NCI-H82 (cell line): ENCODE measurements at places on chromosomes 4 and X.

DNA sequence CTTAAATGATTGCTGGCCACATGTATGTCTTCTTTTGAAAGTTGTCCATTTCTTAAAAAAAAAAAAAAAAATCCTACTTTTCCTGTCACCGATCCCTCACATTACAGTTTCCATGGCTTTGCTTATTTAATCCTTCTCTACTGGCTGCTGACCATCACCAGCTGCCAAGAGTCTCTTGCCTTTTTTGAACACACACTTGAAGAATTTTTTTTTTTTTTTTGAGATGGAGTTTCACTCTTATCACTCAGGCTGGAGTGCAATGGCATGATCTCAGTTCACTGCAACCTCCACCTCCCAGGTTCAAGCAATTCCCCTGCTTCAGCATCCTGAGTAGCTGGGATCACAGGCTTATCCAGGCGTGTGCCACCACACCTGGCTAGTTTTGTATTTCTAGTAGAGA is 134.0 kb downstream of the ANXA5 start:
- no peak for DNase-seq

DNA sequence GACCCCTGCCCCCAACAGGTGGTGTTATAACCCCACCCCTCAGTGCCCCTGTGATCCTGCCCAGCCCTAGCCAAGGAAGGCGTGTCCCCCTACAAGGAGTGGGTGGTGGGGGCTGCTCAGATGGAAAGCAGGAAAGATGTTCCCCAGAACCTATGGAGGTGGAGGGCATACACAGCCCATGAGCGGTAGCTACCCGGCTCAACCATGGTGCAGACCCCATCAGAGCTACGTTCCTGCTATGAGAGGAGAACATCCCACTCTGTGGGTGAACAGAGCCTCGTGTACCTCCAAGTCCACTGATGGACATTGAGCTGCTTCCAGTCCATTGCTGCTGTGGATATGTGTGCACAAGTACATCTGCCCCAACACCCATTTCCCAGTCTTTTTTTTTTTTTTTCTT is 71.1 kb downstream of the SHOX start:
- DNase-seq: no peak

- DNase-seq: no peak
Observed at GRCh38 chr4:98289375-98289774, 28.2 kb downstream of the RAP1GDS1 start.

- DNase-seq: no peak
Observed at GRCh38 chrX:132428896-132429295, 59.9 kb downstream of the MBNL3 start.

DNA sequence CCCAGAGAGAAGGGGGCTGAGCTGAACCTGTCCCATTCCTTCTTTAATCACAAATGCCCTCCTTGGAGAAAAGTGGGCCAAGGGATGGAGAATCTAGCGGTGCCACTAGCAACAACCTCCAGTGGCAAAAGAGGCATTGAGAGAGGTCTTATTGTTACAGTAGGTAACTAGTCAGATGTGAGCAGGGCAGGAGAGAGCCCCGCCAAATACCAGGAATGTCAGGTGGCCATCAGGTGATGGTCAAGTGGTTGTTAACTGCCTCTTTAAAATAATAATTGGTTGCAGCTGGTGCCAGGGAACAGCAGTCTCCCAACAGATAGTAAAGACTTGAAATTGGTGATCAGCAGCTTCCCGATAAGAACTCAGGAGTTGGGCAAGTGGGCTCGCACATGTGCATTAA is 116.1 kb downstream of the EVC2 start:
- no peak for DNase-seq

DNA sequence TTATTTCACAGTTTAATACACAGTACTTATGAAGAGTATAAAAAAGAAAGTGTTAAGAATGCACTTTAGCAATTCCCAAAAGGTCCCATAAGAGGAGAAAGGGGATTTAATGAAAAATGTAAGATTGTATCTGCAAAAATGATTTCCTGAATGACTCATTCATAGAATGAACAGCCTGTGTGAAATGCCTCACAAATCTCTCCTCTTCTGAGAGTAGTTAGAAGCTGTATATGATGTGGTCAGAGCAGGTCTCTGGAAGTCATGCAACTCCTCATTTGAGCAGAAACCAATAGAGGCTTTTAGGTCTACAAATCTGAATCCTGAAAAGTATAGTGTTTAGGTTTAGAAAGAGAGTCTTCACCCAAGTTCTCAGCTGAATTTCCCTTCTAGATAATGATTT is 381.3 kb upstream of the INTU start:
- DNase-seq: no peak

DNA sequence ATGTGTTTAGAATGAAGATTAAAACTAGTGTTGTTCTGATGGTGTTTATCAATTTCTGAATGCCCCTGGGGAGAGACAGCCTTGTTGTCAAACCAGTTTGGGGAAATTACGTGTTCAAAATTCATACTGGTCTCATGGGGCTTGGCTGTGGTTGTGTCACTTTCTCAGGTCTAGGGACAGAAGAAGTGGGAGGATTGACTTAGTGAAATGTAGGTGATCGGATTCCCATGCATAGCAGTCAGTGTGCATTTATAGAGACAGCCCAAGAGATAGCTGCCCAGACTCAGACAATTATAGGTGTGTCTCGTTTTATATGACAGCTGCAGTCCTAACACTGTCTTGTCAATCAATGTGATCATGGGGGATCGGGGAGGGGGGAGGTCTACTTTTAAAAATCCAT is 94.4 kb upstream of the CLCN4 start:
- no peak for DNase-seq

- no peak for DNase-seq
Observed at GRCh38 chrX:41589634-41590270, 99.0 kb upstream of the GPR34 start.
